ENCODE measurements at places on chromosomes 16 and 17. TPM values are rescaled to one million over a fixed set of nuclear protein-coding genes. Genes with fewer than 3 reads are reported as not detected.
A peak's percentile ranks its signal among the peaks of the same experiment; 100 is the strongest.

- H3K27ac ChIP-seq = no peak overlapping the region
- no peak overlapping the region for H3K4me3 ChIP-seq
- H3K36me3 ChIP-seq = no peaks in the 10 kb centered on the region
- no peaks in the 10 kb centered on the region for H3K4me1 ChIP-seq
- DNase-seq = no peak
- H3K27me3 ChIP-seq = no peaks in the 10 kb centered on the region
Observed at GRCh38 chr16:75483222-75483621, 12.0 kb downstream of the CHST6 start.

DNA sequence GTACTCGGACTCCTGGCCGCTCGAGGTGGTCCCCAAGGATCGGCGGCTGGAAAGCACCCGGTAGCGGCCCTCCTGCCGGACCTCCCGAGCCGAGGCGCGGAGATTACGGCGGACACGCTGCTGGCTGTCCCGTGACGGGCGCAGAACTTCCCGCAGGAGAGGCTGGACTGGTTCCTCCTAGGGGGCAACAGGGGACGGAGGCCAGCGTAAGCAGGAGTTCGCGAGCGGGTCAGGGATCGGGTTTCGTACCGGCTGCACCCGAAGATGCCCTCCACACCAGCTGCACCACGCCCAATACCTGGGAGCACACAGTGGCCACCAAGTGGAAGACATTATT is 341 bp downstream of the SLC7A6OS start:
- peak overlapping the region; percentile 31 for H3K27ac ChIP-seq
- no peaks in the 10 kb centered on the region for H3K36me3 ChIP-seq
- H3K4me1 ChIP-seq = peaks cover 7% of the 10 kb centered on the region
- H3K27me3 ChIP-seq = no peaks in the 10 kb centered on the region
- no peak for DNase-seq
- peak overlapping the region; percentile 67 for H3K4me3 ChIP-seq

DNA sequence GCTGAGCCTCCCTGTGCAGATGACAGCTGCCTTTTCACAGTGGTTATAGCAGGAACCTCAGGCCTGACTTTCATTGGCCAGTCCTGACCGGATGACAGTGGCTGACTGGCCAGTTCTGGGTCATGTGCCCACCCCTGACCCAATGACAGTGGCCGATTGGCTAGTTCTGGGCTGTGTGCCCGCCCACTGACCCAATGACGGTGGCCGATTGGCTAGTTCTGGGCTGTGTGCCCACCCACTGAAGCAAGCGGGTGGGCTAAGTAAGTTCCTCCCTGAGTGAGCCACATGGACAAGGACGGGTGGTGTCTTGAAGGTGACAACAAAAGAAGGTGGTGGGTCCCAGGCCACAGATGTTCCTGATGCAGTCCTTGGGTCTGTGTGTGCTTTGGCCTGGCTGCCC is 9.5 kb downstream of the DEF8 start:
- no peak overlapping the region for H3K27ac ChIP-seq
- H3K36me3 ChIP-seq = no peaks in the 10 kb centered on the region
- no peaks in the 10 kb centered on the region for H3K27me3 ChIP-seq
- DNase-seq = peak; percentile 79

FMNL1 gene
- total RNA-seq = 11.1 TPM

PPP1R27 gene
- 1.9 TPM for total RNA-seq

DNA sequence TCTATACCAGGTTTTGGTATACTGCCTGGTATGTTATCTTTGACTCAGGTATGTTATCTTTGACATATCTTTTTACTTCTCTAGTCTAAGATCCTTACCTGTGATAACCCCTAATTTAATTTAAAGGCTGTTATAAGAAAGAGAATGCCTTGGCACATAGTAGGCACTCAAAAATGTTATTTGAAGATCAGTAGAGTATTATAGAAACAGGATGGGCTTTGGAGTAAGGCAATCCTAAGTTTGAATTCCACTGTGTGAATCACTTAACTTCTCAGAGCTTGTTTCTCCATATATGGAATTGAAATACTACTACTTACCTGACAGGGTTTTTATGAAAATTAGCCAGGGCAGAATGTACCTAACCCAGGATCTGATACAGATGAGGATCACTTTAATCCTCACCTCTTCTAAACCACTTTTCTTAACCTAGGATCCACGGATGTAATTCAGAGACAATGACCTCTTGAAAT is 1.2 kb downstream of the BRIP1 start:
- no peak overlapping the region for H3K4me3 ChIP-seq
- H3K27ac ChIP-seq = no peak overlapping the region
- no peak for DNase-seq
- H3K27me3 ChIP-seq = no peaks in the 10 kb centered on the region
- no peaks in the 10 kb centered on the region for H3K36me3 ChIP-seq

All from testis (tissue), 5 donors.